ENCODE measurements at places on chromosomes 5 and 9.

DNA sequence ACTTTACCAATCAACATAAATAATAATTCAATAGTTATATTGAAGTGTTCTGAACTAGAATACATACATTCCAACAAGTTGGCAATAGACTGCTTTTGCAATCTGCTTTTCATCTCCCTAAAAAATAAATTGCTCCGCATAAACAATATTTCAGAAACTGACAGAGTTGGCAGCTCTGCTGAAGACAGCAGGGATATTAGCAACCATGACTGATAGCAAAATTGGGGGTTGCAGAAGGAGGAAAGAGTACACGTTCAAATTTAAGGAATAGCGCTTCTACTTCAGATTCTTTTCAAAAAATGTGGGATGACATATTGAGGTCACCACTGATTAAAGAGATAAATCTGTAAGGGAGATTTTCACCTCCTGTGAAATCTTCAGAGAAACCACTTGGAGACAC, 521.2 kb downstream of the DTWD2 start:
- no peak for DNase-seq

GRCh38 chr5:127838661-127839060, 135.5 kb downstream of the CCDC192 start:
- no peak for DNase-seq

DNA sequence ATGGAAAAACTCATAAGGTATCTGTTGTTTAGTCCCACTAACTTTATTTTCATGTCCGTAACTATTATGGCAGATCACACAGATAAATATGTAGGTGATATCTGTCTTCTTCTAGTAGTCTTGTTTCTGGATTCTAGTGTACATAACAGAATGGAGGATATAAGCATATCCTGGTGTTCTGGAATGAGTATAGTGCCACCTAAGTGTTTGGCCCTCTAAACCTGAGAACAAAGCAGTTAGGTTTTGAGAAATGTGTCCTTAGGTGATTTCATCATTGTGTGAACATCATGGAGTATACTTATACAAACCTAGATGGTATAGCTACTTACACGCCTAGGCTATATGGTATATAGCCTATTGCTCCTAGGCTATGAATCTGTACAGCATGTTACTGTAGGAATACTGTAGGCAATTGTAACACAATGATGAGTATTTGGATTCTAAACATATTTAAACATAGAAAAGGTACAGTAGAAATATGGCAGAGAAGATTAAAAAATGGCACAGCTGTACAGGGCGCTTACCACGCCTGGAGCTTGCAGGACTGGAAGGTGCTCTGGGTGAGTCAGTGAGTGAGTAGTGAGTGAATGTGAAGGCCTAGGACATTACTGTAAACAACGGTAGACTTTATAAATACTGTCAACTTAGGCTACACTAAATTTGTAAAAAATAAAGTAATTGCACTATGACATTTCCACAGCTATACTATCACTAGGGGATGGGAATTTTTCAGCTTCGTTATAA, 150.3 kb upstream of the SLC24A2 start:
- no peak for DNase-seq

DNA sequence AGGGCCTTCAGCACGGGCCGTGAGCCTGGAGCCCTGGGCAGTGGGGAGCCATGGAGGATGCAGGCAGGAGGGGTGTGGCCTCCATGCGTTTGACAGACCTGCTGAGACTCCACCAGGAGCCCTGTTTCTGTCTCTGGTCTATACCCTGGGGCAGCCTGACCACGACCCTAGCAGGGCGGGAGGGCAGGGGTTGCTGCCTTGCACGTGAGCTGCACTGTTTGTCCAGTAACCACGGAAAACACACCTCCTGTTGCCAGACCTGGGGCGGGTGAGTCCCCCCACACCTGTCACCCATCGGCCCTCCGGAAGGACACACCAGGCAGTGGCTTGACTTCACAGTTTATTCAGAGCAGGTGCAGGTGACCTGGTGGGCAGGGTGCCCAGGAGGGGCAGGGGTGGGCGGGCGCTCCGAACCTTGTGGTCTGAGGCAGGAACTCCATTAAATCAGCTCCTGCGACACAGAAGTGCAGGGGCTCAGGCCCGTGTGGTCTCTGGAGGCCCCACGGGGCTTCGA, 3.9 kb downstream of the LCN8 start:
- DNase-seq, result no peak

All from stimulated activated CD4-positive, alpha-beta T cell treated with anti-CD3 and anti-CD28 coated beads, Interleukin-4, amount 100 ng/mL, for 1 hour (primary cell).